ENCODE measurements at places on chromosomes 6 and 20.

DNA sequence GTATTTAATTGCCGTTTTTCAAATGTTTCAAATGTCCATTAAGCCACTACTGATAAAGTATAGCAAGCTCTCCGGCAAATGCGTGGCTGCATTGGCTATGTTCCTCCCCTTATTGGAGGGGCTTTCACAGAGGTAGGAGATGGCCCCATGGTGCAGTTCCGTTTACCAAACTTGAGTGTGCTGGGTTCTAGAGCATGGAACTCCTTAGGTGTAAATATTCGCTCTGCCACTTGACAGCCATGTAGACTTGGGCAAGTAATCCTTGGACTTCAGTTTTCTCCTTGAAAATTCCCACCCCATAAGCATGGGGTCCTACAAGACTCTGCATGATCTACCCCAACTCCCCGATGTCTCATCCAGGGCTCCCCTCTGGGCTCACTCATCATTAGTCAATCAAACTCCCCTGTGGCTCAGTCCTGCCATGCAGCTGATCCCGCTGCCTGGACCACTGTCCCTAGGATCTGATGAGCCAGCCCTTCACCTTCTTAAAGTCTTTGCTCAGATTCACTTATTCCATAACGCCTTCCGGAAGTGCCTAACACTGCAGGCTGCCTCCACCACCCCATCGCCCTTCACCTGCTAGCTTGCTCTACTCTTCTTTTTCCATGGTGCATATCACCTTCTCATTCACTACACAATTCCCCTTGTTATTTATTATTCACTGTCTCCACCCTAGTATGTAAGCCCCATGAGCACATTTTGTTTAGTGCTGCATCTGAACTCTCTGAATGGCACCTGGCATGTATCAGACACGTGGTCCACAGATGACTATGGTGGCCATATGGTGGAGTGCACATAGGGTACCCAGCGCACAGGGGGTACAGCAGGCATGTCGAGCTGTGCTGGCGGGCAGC lies 18.8 kb downstream of the PRR18 start:
- DNase-seq: no peak

DNA sequence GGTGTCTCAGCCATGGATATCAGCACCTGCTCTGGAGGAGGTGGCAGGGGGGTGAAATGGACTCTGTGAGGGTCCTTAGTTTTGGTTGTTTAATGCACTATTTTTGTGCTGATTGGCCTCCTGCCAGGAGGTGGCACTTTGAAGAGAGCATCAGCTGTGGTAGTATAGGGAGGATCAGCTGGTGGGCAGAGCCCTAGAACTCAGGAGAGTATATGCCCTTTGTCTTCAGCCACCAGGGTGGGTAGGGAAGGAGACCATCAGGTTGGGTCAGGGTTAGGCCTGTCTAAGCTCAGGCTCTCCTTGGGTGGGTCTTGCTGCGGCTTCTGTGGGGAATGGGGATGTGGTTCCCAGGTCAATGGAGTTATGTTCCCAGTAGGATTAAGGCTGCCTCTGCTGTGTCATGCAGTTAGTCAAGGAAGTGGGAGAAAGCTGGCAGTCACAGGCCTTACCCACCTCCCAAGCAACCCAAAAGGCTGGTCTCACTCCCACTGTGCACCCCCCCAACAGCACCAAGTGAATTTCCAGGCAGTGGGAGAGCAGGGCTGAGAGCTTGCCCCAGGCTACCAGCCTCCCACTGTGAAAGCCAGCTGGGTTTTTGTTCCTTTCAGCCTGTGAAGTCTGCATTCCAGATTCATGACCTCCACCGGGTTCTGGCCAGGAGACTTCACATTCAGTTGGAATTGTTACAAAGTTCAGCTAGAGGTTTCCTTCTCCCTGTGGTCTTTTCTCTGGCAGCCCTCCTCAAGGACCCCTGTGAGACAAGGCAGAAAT lies 5.7 kb upstream of the OSTM1 start:
- DNase-seq: no peak

GRCh38 chr20:43969501-43970182 lies 55.0 kb downstream of the TOX2 start:
- DNase-seq: no peak

DNA sequence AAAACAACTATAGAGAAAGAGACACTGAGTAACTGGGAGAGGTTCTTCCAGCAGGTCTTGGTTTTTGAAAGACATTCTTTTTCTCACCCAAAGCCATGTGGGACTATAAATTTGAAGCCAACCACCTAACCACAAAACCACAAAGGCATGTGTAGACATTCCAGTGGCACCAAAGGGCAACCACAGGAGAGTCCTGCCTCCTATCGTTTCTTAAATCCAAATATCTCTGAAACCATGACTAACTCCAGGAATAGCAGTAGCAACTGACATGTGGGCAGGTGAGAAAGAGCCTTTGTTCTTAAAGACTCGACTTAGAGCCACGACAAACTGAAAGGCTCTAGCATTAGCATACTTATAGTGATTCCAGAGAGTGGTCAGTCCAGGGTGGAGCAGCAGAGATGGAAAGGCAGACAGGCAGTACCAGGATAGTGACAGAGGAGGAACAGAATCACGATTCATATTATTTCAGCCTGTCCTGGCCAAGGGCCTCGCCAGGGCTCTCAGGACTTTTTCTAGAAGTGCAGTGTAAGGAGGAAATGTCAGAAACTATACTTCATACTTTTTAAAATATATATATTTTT lies 9.4 kb upstream of the COL9A1 start:
- DNase-seq: no peak

GRCh38 chr6:144528743-144529425 lies 243.7 kb downstream of the UTRN start:
- DNase-seq: no peak

Measured in right renal pelvis (tissue), 4 donors.